ENCODE measurements at places on chromosomes 5 and 9.

DNA sequence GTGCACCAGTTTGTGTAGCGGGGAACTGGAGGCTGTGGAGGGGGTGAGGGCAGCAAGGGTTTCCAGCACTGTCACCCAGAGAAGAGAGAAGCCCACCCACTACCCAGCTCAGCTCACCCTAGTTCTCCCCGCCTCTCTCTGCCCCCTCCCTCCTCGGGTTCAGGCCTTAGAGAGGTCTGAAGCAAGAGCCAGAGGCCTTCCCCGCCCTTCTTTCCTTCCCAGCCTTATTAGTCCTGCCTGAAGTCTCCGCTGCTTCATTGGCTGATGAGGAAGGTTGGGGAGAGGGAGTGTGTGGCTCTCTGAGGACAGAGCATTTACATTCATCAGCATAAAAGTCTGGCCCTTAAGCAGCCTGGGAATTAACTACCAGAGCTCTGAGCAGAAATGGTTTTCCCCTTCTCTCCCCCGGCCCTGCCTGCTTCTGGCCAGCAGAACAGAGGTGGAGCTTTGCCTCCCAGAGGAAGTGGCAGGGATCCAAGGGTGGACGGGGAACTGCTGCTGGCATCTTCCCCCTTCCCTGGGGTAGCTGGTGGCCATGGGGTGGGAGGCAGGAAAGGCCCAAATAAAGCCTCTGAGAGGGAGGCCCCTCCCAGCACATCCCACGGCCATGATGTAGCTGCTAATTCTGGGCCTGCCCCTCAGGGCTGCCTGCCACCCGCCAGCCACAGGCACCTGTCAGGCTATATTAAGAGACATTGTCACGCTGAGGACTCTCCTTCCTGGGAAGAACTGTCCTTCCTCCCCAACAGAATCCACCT is 4.1 kb downstream of the DNAJB5 start:
- H3K27me3 ChIP-seq, result no peaks in the 10 kb centered on the region
- H3K36me3 ChIP-seq, result no peaks in the 10 kb centered on the region
- no peak overlapping the region for H3K27ac ChIP-seq
- no peak overlapping the region for H3K4me3 ChIP-seq
- DNase-seq, result no peak

- H3K36me3 ChIP-seq, result no peaks in the 10 kb centered on the region
- H3K4me3 ChIP-seq, result no peak overlapping the region
- H3K27me3 ChIP-seq, result no peaks in the 10 kb centered on the region
- H3K4me1 ChIP-seq, result no peaks in the 10 kb centered on the region
These were observed 20.2 kb downstream of the RECK start for GRCh38 chr9:36056896-36057295.

DNA sequence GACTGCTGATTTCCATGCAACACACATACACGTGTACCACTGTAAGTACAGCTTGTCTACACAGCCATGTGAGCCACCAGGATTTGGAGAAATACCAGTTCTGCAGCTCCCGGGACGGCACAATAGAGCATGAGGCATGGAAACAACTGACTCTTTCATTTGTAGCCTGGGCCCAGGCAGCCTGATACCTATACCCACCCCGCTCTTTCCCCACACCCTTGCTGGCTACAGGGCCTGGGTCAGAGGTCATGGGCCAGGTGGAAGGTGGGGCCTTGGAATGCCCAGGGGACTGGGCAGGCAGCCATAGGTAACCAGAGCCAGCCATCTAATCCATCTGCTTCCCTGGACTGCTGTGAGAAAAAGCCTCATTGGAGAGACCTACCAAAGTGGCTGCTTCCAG is 39.0 kb upstream of the ZSWIM6 start:
- no peaks in the 10 kb centered on the region for H3K27me3 ChIP-seq
- H3K4me3 ChIP-seq, result no peak overlapping the region
- no peak overlapping the region for H3K27ac ChIP-seq
- no peak for DNase-seq

GRCh38 chr5:154356958-154357357 is 88.8 kb upstream of the SAP30L start:
- no peak overlapping the region for H3K27ac ChIP-seq
- DNase-seq, result no peak
- no peaks in the 10 kb centered on the region for H3K4me1 ChIP-seq
- no peak overlapping the region for H3K4me3 ChIP-seq
- no peaks in the 10 kb centered on the region for H3K27me3 ChIP-seq

DNA sequence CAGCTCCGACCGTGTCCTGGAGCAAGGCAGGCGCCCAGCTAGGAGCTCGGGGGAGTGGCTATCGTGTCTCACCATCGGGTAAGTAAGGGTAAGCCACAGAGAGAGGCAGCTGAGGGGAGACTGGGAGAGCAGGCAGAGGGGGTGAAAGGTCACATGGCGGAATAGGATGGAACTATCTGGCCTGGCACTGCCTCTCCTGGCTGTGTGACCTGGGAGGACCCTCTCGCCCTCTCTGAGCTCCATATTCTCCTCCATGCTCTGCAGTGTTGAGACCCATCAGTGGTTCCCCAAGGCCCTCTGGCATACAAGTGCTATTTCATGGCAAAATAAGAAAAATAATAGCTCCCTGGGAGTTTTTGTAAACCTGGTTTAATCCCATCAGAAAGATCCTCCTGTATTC is 43.9 kb upstream of the ASS1 start:
- no peak for DNase-seq
- no peak overlapping the region for H3K27ac ChIP-seq
- H3K4me3 ChIP-seq, result no peak overlapping the region
- H3K4me1 ChIP-seq, result no peaks in the 10 kb centered on the region
- H3K27me3 ChIP-seq, result no peaks in the 10 kb centered on the region

DNA sequence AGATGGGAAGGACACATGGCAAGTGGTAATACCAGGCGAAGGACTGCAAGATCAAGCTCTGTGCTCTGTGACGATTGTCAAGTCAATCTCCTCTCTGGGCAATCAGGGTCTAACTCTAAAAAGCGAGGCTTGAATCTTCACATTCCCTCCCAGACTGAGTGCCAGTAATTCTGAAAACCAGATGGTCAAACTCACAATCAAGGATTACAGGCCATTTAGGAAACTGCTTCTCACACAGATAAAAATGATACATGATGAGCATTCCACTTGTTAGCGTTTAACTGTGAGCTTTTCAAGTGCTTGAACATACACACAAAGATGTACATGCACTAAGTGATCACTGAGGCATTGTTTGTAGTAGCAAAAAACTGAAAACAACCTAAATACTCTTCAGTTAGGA is 210.1 kb downstream of the TRIM32 start:
- no peaks in the 10 kb centered on the region for H3K36me3 ChIP-seq
- no peak overlapping the region for H3K4me3 ChIP-seq
- no peak for DNase-seq
- H3K4me1 ChIP-seq, result no peaks in the 10 kb centered on the region
- H3K27me3 ChIP-seq, result no peaks in the 10 kb centered on the region
- H3K27ac ChIP-seq, result no peak overlapping the region

DNA sequence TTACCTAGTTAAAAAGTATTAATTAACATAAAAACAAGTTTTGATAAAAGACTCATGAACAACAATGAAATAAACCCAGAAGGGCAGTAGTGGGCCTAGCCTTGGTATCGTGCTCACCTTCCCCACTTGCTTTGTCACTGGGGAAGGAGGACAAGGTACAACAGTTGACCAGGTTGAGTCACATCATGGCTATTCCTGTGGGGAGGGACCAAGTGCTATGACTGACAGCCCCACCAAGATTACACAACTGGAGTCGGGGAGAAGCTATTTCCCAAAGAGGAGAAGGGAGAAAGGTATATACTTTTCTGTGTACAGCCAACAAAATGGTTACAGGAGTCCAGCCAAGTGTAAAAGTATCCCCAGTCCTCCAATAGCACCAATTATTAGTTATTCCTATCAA is 251.3 kb upstream of the RFX3 start:
- no peaks in the 10 kb centered on the region for H3K27me3 ChIP-seq
- H3K36me3 ChIP-seq, result no peaks in the 10 kb centered on the region
- H3K4me3 ChIP-seq, result no peak overlapping the region

GRCh38 chr9:133961226-133962165 is 30.6 kb downstream of the VAV2 start:
- H3K27me3 ChIP-seq, result no peaks in the 10 kb centered on the region
- DNase-seq, result peak; percentile 48
- H3K27ac ChIP-seq, result peak overlapping the region; percentile 47
- no peaks in the 10 kb centered on the region for H3K36me3 ChIP-seq
- H3K4me3 ChIP-seq, result no peak overlapping the region

DNA sequence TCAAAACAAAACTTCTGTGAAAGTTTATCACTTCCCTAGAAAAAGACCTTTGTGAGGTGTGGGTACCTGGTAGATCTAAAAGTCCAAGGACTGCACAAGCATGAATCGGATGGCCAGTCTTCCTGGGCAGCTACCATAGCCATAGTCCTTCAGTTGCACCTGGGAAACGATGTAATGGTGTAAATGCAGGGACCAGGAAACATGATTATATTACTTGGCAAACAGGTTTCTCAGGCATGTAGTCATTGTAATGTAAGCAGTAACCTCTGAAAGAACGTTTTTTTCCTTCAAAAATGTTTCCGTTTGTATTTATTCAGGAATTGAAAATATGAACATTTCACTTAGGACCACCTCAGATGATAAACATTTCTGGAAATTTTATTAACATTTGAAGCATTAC is 433.4 kb downstream of the DTWD2 start:
- no peak overlapping the region for H3K4me3 ChIP-seq
- DNase-seq, result no peak
- H3K4me1 ChIP-seq, result no peaks in the 10 kb centered on the region
- no peak overlapping the region for H3K27ac ChIP-seq
- no peaks in the 10 kb centered on the region for H3K27me3 ChIP-seq
- no peaks in the 10 kb centered on the region for H3K36me3 ChIP-seq

DNA sequence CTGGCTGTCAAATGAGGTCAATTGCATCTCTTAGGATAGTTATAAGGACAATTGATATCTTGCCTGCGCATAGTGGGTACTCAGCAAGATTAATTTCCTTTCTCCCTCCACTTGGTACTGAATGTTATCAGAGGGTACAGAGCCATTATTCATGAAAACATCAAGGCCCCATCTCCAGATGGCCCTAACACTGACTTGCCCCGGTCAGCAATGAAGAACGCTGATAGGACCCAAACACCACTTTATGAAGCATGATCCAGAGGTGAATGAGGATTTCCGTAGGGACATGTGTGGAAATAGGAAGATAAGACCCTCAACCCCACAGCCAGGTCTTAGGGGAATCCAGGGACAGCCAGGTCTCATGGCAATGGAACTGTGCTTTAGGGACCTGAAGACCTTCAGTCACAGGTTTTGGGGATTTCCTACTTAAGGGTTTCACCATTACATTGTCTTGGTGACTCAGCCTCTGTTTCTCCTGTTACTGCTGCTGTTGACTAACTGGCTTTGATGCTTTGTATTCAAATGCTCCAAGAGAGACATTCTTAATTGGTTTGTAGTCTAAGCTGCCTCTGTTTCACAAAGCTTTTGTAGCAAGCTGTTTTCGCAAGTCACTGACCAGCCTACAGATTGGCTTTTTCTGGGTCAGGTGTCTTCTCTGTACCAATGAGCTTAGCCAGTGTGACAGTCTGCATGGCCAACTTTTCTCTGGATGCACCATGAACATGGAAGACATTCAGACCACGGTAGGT is 35.3 kb upstream of the IQGAP2 start:
- no peak for DNase-seq
- H3K36me3 ChIP-seq, result no peaks in the 10 kb centered on the region
- no peaks in the 10 kb centered on the region for H3K4me1 ChIP-seq
- no peak overlapping the region for H3K27ac ChIP-seq

GRCh38 chr5:73792687-73793320 is 166.8 kb downstream of the ARHGEF28 start:
- no peaks in the 10 kb centered on the region for H3K4me1 ChIP-seq
- peak; percentile 62 for DNase-seq
- H3K36me3 ChIP-seq, result no peaks in the 10 kb centered on the region
- no peak overlapping the region for H3K27ac ChIP-seq
- H3K27me3 ChIP-seq, result no peaks in the 10 kb centered on the region

DNA sequence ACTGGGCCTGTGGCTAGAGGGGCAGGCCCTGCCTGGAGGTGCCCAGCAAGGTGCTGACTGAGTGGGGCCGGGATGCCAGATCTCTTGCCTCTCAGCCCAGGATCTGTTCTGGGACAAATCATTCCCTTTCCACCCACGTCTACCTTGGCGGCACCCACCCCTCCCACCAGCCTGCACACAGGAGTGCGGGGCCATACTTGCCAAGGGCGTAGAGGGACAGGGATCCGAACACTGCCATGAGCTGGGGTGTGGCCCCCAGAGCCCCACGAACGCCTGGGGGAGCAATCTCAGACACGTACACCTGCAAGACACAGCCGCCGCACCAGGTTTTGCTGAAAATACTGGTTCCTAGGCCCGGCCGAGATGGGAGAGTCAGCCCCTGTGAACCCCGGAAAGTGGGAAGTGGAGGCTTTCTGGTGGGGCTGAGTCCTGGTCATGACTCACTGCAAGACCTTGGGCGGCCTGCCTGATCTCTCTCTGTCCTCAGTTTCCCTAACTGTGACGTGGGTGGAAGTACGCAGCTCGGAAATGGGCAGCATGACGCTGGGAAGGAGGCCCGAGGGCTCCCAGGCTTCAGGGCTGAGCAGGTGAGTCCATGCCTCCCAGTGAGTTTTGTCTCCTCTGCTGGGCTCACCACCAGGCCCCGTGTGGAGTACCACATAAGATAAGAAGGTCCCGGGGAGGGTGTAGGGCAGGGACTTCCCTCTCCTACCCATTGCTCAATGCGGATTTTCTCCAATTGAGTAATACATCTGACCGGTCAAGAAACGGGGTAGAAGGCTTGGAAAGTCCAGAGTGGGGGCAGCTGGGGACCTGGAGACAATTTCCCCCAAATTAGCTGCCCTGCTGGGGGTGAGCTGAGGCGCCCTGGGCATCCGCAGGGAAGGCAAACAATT is 2.6 kb downstream of the SLC2A6 start:
- H3K4me3 ChIP-seq, result no peak overlapping the region
- no peaks in the 10 kb centered on the region for H3K27me3 ChIP-seq
- no peak for DNase-seq
- H3K36me3 ChIP-seq, result no peaks in the 10 kb centered on the region
- H3K4me1 ChIP-seq, result peaks cover 62% of the 10 kb centered on the region

DNA sequence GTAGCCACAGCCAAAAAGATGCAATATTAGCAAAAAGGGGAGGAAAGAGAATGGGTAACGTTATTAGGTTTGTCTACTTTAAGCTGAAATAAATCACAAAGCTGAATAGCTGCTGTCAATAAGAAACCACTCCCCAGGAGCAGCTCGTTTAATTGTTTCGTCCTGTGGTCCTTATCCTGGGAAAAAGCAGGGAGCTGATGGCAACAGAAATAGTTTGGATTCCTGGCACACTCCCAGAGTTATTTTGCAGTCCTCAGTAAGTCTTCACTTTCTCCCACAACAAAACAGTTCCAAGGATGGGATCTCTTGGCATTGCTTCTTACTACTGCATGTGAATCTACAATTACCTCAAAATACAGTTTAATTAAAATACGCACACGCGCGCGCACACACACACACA is 28.8 kb downstream of the FRMD3 start:
- H3K27me3 ChIP-seq, result no peaks in the 10 kb centered on the region
- no peak overlapping the region for H3K27ac ChIP-seq
- H3K4me3 ChIP-seq, result no peak overlapping the region
- H3K4me1 ChIP-seq, result no peaks in the 10 kb centered on the region
- H3K36me3 ChIP-seq, result no peaks in the 10 kb centered on the region
